ENCODE measurements at places on chromosomes 11 and 22.

GRCh38 chr22:48627203-48627602, 1200.5 kb downstream of the BRD1 start:
- no peak for DNase-seq

DNA sequence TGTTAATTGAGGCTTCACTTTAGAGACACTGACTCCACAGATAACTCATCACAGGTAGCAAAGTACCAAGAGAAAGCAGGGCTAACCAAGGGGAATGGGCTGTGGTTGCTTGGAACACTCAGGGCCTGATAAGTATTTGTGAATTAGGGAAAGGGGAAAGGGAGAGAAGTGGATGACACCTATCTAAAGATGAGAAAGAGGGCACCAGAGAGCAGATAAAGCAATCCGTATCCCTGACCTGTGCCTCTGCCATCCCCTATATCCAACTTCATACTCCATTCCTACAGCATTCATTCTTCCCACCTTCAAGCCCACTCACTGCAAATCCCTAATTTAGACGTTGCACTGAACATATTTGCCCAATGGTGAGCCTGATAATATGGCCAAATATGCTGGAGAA, 43.0 kb upstream of the API5 start:
- DNase-seq = no peak

- no peak for DNase-seq
These were observed 82.2 kb downstream of the FLI1 start for GRCh38 chr11:128776069-128776423.

- no peak for DNase-seq
These were observed 140.2 kb downstream of the SNX19 start for GRCh38 chr11:130776061-130776419.

Measured in mesenchymal stem cell (in vitro differentiated cells and primary cell).